Renal cortex interstitium (tissue), 15 donors: ENCODE measurements at places on chromosomes 11 and 22.
A peak's percentile ranks its signal among the peaks of the same experiment; 100 is the strongest.

DNA sequence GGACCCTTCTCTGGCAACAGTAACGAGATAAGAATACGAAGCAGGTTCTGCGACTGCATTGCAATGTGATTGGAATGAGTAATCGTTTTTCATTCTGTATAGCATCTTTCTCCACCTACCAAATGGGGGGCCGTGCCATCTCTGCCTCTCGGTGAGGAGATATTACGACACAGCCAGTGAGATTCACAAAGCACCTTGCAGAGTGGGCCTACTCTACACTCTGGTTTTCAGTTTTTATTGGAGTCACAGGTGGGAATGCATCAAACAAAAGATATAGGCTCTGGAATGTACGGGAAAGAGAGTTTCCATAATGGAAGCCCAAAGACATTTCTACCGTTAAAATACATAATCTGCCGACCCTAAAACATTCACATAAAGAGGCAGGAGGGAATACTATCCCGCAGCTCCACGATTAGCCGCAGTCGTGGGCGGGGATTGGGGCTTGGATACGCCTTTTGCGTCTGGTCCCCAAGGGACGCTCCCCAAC lies 423 bp upstream of the RTN3 start:
- no peak for DNase-seq

- DNase-seq, result peak; percentile 72
Measured at GRCh38 chr11:86477495-86478155, 102.9 kb downstream of the CCDC81 start.

DNA sequence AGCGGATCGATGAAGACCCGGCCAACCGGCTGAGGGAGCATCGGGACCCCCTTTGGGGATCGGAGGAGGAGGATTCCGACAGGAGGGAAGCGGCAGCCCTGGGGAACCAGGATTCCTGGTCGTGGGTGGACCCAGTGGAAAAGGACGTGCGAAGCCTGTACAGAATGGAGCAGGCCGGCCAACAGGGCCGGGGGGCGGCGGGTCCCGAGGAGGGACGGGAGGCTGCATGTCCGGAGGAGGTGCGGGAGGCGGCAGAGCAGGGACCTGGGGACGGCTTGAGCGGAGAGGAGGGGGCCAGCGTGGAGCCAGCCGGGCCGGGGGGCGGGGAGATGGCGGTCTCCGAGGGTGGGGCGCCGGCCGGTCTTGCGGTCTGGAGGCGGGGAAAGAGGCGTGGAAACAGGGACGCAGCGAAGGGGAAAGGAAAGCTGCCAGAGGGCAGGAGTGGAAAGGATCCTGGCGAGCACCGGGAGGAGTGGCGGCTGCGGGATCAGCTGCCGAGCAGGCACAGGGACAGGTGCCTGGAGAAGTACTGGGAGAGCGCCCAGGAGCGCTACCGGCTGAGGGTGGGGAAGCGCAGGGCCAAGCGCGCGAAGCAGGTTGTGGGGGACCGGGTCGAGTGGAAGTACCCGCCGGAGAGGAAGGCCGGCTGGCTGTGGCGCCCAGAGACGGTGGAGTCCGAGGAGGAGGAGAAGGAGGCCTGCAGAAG lies at the start of gene ANO5:
Gene ANO5 (plus strand): TSS at position 444 of the 706 bp plus-strand sequence. CDS start 408 bp downstream, outside the sequence.
- DNase-seq, result peak; percentile 16

DNA sequence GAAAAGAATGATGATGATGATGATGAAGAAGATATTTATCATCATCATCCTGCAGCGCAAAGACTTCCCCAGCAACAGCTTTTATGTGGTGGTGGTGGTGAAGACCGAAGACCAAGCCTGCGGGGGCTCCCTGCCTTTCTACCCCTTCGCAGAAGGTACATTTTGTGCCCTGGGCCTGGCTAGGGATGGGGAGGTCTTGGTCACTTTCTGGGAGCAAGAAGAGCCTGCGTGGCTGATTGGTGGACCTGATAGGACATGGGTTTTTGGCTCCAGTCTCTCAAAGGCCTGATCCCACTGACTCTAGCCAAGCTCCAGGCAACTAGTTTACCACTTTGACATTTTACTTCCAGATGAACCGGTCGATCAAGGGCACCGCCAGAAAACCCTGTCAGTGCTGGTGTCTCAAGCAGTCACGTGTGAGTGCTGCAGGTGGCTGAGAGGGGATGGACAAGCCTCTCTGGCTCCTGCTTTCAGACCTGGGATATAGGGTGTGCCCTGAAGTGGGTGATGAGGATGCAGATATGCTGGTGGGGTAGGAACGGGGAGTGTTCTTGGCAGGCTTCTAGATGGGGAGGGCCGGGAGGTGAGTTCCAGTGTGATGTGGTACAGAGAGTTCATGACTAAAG lies 5.3 kb downstream of the SIDT2 start:
- no peak for DNase-seq

DNA sequence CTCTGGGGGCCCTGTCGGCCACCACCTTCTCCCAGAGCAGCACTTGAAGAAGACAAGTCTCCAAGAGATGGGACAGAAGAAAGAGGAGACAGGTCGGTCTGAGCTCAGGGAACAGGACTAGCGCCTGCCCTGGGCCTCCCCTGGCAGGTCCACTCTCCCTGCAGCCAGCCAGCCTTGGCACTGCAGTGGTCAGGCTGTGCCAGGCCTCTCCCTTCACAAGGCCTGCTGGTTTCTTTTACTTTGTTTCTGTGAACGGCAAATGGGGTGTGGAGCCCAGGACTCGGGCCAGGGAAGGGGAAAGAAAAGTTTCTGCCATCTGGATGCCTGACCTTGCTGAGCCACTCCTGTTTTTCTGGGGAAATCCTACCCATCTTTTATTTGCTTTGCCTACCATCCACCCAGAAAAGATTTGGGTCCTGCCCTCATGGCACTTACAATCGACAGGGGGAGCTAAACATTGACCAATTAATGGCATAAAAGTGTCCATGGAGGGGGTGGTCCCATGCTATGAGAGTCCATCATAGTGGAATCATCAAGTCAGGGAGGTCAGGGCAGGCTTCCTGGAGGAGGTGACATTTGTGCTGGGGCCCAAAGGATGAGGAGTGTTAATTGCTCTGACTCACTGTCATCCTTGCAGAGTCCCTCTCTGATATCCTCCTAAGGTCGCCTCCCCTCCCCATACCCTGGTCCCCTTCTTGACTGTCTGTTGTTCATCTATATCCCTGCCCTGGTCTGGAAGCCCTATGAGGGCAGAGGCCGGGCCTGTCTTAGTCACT lies 65.2 kb downstream of the NFAM1 start:
- DNase-seq, result no peak

GRCh38 chr11:92892802-92893684 lies 76.4 kb upstream of the MTNR1B start:
- DNase-seq, result no peak

GRCh38 chr11:2419638-2420501 lies 19.3 kb downstream of the TSSC4 start:
- DNase-seq, result peak; percentile 62

GRCh38 chr22:32494971-32495370 lies 20.4 kb downstream of the FBXO7 start:
- no peak for DNase-seq

DNA sequence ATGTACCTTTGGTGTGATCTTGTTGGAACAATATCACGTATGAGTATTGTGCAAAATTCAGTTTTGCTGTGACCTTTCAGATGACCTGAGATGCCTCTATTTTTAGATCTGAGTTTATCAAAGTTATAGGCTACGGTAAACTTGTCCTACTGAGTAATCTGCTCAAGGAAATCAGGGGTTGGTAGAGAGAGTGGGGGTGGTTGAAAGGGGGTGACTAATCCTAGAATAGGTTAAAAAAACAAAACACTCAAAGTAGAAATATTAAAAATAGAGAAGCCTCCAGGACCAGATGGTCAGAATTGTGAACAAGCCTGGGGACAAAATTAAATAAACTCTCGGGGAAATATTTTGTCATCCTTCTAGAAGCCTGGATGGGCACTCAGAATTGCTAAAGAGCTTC lies 59.9 kb upstream of the C11orf87 start:
- DNase-seq, result no peak

- DNase-seq, result no peak
Measured at GRCh38 chr11:125902277-125902926, 604 bp downstream of the PUS3 start.

- no peak for DNase-seq
Measured at GRCh38 chr11:122632181-122632824, 23.2 kb upstream of the UBASH3B start.

DNA sequence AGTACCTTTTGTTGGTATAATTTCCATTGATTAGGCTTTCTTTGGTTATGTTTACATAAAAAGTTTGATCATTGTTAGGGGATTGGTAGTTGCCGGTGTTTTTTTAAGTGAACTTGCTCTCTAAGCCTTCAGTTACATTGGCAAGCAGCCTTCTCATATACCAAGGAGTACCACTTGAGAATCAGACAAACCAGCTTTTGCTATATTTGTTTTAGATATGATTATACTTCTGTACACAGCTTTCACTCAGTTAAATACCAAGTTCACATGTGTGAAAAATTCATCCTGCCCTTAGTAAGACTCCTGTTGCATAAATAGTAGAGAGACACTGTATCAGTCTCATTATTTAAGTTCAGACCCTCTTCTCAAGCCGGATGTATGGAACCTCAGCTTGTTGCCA lies 22.4 kb downstream of the ALKBH3 start:
- DNase-seq, result no peak

- no peak for DNase-seq
Measured at GRCh38 chr11:117632306-117632705, 164.7 kb downstream of the DSCAML1 start.

DNA sequence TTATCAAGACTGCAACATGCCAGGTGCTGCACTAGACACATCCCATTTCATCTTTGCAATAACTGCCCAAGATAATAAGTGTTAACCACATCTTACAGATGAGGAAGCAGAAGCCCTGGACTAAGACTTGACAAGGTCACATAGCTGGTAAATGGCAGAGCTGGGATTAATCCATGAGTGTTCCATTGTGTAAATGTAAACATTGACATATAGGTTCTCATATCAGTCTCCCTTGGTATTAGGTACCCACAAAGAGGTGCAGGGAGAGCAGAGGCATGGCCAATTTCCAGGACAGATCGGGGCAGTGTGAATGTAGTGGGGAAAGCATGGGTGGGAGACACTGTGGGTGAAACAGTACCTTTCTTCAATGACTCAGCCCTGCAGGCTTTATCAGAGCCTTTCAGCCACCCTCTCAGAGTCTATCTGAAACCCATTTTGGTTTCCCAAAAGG lies 17.9 kb downstream of the MICAL2 start:
- DNase-seq, result no peak

- no peak for DNase-seq
Measured at GRCh38 chr22:47340851-47341436, 578.5 kb downstream of the TBC1D22A start.

DNA sequence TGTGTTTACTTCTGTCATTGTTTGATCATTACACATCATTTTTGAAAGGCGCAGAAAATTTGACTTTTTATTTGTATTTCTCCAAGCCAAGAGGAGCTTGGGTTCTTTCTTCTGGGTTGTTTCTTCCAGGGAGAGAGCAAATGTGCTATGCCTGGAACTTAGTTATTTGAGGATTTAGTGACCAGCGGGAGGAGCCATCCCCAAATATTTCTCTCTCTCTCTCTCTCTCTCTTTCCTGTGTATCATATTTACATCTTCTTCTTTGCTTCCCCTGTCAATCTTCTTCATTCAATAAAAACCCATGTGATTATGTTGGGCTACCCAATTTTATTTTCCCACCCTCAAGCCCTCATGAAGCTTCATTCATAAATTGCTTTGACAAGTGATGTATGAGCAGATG lies 534.5 kb downstream of the LRRC4C start:
- no peak for DNase-seq

GRCh38 chr11:125346179-125346530 lies 149.9 kb downstream of the FEZ1 start:
- DNase-seq, result no peak

DNA sequence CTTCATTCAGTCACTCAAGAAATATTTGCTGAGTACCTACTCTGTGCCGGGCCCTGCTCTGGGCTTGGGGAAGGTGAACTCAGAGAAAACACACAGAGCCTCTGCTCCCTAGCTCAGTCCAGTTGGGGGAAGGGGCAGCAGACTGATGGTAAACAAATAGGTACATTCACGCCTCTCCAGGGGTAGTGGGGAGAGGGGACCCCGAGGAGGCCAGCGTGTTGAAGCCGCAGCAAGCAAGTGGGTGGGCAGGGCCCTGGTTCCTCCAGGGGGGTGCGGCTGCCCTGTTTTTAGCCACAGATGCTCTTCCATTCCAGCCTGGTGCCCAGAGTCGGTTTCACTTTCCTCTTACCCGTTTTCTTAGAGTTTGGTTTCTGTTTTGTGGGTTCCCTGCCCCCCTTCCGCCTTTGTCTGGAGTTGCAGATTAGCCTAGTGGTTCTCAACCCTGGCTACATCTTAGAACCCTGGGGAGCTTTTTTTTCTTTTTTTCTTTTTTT lies 8.7 kb downstream of the DRAP1 start:
- DNase-seq, result no peak

DNA sequence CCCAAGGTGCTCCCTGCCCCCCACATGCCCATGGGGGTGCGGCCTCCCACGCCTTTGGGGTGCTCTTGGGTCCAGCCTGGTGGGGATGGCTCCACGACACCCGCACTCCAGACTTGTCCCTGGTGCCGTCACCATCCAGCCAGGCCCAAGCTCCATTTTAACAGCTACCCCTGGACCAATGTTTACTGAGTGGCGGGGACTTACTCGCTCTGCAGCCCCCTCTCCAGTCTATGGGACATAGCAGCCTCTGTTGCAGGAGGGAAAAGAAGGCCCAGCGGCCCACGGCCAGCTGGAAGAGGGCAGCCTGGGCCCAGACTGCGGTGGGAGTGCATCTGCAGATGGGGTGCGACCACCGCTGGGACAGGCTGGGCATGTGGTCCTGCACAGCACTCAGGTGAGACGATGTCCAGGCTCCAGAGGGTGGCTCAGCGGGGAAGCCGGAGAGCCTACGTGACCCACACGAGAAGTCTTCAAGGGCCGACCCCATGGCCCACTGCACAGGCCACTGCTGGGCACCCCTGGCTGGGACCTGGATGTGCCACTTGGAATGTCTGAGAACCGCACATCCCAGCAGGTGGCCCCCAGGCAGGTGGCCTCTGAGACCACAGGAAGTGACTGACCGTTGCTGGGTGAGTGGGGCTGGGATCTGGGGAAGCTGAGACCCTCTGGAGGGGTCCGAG lies 18.1 kb downstream of the IL17REL start:
- no peak for DNase-seq

- DNase-seq, result no peak
Measured at GRCh38 chr11:57161351-57161750, 20.4 kb upstream of the LRRC55 start.

DNA sequence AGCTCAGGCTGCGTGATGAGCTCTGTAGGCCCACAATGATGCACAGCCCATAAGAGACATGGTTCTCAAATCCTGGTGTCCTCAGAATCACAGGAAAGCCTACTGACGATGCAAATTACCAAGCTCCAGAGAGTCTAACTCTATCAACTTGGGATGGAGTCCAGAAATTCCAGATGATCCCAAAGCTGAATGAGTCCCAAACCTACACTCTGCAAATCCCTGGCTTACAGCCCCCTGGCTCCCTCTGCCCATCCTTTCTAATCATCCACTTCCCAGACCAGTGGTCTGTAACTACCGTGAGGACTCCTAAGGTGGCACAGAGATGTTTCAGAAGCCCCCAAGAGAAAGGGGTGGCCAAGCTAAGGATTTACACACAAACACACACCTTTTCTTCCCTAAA lies 13.5 kb downstream of the ARFGAP2 start:
- DNase-seq, result no peak

- DNase-seq, result no peak
Measured at GRCh38 chr22:37279331-37280181, 2.8 kb upstream of the CYTH4 start.

GRCh38 chr11:119378851-119379465 lies 2.5 kb downstream of the USP2 start:
- no peak for DNase-seq

- DNase-seq, result no peak
Measured at GRCh38 chr11:67400942-67401494, 640 bp downstream of the PPP1CA start.

- no peak for DNase-seq
Measured at GRCh38 chr22:43451371-43452050, 39.7 kb downstream of the MPPED1 start.

- DNase-seq, result no peak
Measured at GRCh38 chr11:66262696-66263095, 5.7 kb upstream of the RAB1B start.
